ENCODE measurements at places on chromosomes 5 and 9. TPM values are rescaled to one million over a fixed set of nuclear protein-coding genes. Genes with fewer than 3 reads are reported as not detected.

The LHX6 gene
- 0.66 TPM for total RNA-seq

The IFNB1 gene
- total RNA-seq: not detected

The ENTREP1 gene
- 1.2 TPM for total RNA-seq

The FYB1 gene
- 0.25 TPM for total RNA-seq

The STPG3 gene
- total RNA-seq: 1.2 TPM

The GPR150 gene
- 0.78 TPM for total RNA-seq

The ACER2 gene
- 2.3 TPM for total RNA-seq

DNA sequence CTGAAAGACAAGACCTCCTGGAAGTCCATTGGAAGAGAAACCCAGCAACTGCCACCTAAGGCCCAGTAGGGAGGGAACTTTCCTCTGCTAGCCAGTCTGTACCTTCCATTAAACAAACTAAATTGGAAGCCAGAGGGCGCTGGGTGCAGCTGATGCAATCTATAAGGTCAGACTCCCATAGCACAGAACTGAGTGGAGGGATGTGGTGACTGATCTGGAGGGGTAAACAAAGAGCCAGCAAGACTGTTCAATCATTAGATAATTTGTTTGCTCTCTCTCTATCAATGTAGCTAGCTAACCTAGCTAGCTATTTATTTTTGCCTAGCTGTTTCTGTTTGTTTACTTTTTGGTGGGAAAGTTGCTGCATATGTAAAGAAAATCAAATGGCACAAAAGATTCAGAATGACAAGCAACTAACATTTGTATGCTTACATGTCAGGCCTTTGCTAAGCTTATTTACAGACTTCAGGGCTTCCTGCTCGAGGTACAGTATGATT, 291.8 kb upstream of the DAB2 start:
- peak; percentile 98 for ATAC-seq

DNA sequence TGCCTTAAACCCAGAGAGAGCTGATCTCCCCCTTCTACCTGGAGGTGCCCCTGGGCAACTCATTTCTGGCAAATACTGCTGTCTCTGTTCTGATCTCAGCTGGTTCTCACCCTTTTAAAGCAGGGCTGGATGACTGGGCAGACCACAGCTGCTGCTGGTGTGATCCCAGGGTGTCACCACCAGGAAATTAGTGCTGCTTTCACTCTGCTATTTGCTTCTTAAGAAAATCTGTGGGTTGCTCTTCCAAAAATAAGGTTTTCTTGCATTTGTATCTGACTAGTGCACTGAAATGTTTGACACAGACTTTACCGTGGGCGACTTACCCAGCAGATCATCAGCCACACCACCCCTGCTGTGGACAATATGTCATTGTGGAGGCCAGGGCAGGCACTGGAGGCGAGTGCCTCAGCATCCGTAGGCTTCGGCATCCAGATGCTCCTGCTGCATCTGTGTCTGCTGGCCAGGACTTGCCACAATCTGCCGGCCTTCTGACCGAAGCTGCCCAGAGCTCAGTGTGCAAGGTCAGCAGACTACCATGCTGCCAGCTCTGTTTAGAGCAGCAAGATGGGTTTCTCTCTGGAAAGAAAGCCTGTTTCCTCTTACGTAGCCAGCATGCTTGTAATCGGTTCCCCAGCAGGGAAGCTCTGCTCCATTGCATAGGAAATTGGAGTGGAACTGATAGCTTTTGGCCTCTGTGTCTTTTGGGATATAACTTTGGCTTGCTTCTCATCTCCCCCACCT, 13.6 kb downstream of the ARHGAP26 start:
- peak; percentile 68 for ATAC-seq

GRCh38 chr5:123147741-123148140, 58.7 kb downstream of the PRDM6 start:
- no peak for ATAC-seq

DNA sequence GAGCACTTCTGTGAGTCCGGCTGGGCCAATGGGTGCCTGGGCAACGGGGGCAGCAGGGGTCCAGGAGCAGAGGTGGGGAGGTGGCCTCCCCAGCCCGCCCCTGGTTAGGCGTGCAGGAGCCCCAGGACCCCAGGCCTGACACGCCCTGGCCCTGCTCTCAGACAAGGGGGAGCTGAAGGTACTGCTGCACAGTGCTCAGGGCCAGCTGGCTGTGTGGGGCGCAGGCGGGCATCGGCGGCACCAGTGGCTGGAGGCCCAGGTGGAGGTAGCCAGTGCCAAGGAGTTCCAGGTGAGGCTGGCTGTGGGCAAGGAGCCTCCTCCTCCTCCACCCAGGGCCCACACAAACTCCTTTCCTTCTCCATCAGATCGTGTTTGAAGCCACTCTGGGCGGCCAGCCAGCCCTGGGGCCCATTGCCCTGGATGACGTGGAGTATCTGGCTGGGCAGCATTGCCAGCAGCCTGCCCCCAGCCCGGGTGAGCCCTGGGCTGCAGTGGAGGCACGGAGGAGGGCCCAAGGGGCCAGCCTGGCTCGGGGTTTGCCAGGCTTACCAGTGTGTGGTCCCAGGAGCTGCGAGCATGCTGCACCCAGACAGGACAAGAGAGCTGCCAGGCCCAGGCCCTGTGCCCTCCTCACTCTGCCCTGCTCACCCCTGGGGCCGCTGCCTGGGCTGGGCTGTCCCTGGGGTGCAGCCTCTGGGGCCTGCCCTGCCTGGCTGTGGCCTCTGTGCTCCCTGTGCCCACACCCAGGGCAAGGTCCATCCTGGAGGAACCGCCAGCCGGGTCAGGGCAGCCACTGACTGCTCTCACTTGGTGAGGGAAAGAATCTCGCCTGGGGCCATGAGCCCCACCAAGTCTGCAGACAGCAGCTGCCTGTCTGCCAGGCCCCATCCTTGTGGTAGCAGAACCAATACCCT, 7.0 kb downstream of the MAMDC4 start:
- ATAC-seq: peak; percentile 31

GRCh38 chr5:8773046-8773615, 772.7 kb downstream of the SEMA5A start:
- no peak for ATAC-seq

- no peak for ATAC-seq
Observed at GRCh38 chr9:128454991-128455390, 815 bp upstream of the ODF2 start.

- ATAC-seq: no peak
Observed at GRCh38 chr5:134968055-134968454, 348 bp downstream of the CATSPER3 start.

DNA sequence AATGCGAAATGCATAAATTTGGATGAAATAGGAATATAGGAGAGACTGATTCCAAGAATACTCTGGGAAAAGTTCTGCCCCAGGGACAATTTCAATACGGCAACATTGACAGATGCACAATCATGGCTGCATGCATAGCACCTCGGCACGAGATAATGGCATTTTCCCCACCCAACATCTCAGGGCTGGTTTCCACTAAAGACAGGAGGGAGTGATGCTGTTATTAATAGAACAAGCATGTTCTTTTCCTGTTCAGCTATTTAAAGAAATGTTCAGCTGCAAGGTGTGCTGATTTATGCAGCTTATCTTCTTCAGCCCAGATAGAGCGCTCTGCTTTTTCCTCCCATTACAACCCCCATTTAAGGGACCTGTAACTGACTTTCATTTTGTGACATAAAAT, 740.2 kb downstream of the TLR4 start:
- no peak for ATAC-seq

DNA sequence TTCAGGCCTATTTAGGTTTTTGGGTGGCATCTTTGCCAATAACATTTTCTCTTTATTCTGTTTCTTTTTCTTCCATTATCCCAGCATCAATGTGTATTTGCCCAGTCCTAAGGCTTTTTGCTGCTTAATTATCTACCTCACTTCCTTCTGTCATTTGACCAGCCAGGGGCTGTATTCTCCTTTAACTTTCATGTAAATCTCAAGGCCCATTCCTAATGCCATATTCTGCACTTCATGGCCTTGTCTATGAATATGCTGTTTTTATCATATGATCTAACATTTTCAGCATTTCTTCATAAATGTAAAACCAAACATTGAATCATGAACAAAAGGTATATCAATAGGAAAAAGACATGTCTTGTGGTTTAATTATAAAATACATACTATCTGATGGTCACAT, 108.7 kb downstream of the SSBP2 start:
- ATAC-seq: peak; percentile 89

DNA sequence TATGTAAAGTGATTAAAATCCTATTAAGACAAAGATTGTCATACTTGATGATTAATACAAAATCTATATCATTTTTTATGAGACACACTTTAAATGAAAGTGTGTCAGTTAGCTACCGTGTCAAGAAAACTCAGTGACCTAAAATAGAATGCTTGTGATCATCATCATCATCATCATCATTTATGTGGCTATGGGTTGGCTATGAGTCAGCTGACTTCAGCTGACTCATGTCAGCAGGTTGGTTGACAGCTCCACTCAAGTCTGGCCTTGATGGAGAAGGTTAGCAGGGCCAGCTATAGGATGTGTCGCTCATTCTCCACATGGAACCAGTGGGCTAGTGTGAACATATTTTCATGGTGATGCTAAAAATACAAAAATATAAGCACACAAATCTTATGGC, 43.8 kb upstream of the ZNF300 start:
- ATAC-seq: no peak

DNA sequence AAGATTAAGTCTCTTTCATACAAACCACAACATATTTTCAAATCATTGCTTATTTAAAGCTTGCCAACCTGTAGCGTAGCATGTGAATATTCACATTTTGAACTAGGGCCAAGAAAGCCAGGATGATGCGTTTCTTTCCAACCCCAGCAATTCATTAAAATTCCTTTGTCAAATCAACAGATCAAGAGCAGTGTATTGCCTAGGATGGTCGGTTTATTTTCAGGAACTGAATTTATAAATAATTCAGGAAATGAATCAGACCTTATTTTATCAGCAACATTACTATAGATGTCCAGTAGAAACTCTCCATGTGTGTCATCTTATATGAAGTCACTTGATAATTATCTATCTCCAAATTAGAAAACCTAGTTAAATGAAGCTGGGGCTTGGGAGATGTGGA, 13.2 kb upstream of the AUH start:
- no peak for ATAC-seq

DNA sequence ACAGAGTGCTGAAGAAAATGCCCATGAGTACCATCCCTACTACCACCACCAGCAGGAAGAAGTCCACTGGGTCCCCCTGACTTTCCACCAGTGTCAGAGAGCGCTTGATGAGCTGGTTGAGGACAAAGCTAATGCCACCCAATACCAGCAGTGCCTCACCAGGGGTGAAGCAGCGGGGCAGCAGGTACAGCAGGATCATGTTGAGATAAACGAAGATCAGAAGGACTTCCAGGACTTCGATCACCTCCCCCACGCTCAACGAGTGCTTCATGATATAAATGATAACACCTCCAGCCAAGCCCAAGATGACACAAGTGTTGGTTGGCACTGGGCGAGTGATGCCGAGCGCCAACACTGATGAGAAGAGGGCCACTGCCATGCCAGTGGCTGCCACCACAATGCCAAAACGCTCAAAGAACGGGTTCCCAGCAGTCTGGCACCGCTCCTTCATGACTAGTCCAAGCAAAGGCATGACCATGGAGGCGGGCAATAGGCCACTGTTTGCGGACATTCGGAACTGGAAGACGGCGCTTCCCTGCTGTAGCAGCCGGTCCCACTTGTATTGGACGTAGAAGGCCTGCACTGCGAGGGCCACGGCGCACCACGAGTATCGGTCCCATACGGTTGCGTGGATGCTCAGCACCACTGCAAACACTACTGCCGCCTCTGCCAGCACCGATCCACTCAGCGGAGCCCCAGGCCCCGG, 679 bp downstream of the DOLK start:
- ATAC-seq: peak; percentile 45

DNA sequence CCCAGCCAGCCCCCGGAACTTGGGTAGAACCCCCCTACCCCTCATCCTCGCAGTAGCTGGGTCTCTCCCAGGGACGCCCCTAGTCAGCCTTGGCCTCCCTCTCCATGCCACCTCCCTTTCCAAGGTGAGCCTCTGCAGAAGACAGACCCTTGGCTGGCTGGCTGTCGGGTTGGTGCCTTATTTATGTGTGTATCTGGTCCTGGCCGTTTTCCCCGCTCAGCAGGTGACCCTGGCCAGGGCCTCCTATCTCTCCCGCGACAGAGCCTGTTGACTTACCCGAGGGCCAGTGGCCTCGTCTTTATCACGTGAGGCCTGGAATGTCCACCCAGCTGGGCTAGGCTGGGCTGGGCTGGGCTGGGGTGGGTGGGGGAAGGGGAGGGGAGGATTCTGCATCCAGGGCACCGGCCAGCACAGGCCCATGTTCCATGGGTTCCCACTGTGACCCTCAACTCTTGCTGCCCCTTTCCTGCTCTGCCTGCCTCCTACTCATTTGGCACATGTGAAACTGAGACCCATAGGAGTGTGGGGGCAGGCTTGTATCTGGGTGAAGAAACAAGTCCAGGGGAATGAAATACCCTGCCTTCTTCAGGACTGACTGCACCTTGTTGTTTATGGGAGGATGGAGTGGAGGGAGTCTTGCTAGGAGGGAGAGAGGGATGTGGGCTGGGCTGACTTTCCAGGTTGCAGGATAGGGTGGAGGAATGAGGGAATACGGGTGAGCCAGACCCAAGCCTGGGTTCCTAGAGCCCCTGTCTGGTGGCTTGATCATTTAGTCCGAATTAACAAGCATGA, 3.1 kb downstream of the CXXC5 start:
- ATAC-seq: peak; percentile 54

DNA sequence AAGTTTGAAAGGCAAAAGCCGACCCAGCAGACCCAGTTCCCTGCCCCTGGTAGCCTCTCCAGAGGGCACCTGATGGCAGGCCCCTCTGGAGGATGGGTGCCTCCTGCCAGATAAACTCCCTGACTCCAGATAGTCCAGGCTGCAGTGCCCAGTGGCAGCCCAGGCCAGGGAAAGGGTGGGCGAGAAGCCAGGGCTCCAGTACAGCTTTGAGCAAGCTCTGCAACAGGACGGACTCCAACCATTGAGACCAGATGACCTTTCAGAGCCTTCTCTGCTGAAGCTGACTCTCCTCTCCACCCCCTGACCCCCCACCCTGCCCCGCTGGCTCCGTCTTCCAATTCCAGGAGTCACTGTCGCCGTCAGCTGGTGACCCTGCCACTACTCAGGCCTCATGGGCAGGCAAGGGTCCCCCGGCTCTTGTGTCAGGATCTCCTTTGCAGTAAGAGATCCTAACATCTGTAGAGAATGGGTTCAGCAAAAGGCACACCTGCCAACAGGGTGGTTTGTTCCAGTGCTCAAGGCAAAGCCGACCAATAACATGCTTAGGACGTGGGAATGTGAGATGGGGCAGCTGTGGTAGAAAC, 15.5 kb upstream of the FCN1 start:
- ATAC-seq: no peak

DNA sequence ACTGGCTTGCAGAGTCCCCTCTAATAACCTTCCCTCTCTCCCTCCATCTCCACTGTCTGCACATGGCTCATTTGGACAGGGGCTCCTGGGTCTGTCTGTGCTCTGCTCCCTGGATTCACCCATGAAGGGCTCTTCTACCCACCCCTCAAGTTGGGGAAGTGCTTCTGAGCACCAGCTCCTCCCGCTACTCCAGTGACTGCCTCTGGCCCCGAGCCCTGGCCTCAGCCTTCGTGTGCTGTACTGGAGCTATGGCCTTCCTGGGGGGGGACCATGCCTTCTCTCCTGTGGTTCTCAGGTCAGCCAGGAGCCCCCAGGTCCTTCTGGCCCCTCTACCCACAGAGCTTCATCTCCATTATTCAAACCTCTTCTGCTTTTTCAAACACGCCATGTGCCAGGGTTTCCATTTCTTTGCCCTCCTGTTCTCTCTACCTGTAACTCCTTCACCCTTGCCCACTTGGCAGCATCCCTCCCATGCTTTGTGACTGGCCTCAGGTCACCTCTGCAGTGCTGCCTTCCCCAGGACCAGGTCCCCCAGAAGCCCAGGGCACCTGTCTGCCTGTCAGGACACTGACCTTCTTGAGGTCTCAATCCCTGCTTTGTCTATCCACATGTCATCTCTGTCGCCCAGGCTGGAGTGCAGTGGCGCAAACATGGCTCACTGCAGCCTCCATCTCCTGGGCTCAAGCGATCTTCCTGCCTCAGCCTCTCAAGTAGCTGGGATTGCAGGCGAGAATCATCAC, 9.5 kb downstream of the SH3PXD2B start:
- ATAC-seq: no peak
